ENCODE measurements at places on chromosomes 3 and 15.
A peak's percentile ranks its signal among the peaks of the same experiment; 100 is the strongest.

DNA sequence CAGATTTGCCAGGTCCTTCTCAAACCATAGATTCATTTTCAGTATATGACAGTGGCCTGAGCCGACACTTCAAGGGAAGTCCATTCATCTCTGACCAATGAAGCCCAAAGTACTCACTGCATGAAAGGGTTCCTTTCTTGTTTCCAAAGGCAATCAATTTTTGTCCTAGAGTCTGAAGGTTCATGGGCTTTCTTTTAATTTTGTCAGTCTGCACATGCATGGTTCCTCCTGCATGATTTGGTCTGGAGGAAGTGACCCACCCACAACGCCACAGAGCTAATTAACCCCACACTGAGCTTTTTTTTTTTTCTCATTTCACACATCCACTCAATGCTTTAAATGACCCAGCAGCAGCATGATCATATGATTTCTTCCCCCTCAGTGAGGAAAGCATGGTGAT, 216.4 kb downstream of the TIGIT start:
- no peak for DNase-seq

DNA sequence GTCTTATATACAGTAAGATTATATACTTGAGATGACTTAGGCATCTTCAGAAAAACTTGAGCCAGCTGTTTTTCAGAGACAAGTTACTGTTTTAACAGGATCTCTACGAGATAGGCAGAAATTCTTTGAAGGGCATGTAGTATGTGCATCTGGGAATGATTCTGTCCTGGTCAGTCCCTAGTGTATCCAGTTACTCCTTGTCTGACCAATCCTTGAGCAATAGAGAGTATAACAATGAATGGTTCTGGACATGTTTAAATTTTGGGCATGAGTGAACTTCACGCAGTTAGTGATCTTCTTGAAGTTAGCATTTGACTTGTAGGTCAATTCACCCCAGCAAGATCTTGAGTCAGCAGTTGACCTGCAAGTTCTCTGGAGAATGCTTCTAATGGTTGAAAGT, 24.7 kb upstream of the HHLA2 start:
- no peak for DNase-seq

- DNase-seq: no peak
Measured at GRCh38 chr3:61915296-61915695, 353.9 kb downstream of the PTPRG start.

- no peak for DNase-seq
Measured at GRCh38 chr3:12316729-12317351, 28.0 kb downstream of the PPARG start.

DNA sequence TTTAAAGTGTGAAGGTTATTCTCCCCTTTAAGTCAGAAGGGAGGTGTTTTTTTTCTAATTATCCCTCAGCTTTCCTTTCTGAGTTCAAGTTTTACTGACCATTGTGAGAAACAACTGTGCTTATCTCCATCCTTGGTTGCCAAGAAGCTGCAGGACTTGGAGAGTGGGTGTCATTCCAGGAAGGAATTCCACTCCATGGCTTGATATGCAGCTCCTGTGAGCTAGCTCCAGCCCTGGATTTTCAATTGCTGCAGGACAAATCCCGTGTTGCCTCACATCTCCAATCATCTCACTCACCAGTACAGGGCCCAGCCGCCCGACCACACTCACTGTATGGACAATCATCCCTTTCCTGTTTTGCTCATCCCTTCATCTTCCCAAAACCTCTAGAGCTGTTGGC, 122.5 kb downstream of the IGSF11 start:
- no peak for DNase-seq

GRCh38 chr3:187748050-187748481, 2.8 kb upstream of the BCL6 start:
- peak; percentile 86 for DNase-seq

DNA sequence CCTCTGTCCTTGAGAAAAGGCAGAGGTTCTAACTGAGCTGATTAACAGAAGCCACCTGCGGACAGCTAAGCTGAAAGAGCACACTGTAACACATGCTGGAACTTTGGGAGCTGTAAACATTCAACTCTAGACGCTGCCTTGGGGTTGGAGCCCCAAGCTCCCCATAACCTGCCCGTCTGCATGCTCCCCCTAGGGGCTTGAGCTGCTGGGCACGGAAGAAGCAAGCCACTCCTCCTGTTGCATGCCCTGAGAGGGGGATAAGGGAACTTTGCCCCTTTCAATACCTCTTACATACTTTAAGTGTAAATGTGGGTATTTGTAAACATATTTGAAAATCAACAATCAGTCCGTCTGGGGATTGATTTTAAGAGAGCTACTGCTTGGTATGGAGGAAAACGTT, 188.4 kb downstream of the ADAMTSL3 start:
- no peak for DNase-seq

DNA sequence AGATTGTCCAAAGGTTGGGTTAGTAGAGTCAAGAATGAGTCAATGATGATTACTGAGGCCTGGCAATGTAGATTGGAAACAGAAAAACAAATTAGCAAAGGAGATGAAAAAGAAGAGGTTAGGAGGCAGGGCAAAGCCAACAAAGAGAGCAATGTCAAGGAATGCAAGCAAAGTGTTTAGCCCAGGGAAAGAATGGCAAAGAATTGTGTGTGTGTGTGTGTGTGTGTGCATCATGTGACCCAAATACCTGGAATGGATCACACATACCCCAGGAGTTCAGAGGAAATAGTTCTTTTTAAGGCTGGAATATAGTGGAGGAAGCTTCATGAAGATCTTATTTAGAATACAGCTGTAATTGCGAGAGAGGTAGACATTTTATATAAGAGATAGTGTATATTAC, 831.7 kb upstream of the ARPP21 start:
- no peak for DNase-seq

DNA sequence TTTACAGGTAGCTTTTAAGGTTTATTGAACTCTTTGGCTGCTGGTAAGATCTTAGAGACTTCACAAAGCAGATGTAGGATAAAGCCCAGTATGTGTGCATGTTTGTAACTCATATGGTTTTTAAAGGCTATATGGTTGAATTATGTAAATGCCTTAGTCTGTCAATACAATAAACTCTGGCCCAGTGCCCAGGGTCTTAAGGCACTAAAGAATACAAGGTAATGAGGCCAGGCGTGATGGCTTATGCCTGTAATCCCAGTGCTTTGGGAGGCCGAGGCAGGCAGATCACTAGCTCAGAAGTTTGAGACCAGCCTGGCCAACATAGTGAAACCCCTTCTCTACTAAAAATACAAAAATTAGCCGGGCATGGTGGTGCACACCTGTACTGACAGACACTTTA, 170.3 kb upstream of the CGNL1 start:
- DNase-seq: no peak

GRCh38 chr3:47385007-47385406, 4.2 kb downstream of the PTPN23 start:
- no peak for DNase-seq

- DNase-seq: no peak
Measured at GRCh38 chr3:158710601-158711000, 21.7 kb downstream of the RARRES1 start.

- DNase-seq: no peak
Measured at GRCh38 chr15:92323525-92323924, 70.2 kb upstream of the ST8SIA2 start.

DNA sequence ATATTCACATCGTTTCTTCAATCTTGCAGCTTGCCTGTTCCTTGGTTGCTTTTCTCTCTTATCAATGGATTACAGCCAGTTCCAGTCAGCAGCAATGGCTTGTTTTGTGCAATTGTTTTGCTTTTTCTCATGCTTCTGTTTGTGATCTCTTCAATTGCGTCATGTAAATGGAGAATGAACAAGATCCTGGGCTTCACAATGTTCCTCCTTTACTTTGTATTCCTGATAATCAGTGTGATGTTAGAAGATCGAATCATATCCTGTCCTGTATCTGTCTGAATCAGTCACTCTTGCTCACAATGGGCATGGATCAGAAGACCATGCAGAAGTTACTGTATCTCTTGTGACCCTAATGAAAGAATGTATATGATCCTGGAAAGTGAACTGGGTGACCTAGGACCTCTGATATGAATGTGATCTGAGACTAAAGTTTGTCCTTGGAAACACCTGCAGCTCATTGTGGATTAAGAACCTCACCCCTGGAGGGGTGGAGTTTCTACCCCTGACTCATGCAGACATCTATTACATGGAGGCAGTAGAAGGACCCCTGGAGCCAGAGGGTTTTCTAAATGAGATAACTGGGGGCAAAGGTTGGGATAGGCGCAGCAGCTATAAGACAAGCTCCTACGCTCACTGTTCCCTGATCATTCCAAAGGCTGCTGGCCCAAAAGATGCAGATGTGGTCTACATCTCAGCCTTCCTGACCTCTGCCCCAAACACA, 32.2 kb downstream of the SLC24A1 start:
- DNase-seq: no peak

DNA sequence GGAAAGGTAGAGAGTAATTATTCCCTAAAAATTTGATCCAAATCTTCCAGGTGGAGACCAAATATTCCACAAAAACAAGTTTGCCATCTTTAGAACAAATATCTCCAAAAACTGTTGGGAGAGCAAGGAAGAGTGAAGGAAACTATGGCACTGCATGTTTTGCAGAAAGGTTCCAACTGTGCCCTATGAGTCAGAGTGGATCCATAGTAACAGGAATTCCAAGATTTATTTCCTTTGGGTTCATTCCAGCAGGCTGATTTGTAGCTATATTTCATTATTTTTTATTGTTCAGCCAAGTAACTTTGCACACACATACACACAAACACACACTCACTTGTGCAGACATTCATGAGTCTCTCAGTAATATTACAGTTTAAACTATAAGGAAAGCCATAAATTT, 459.7 kb upstream of the EPHA6 start:
- no peak for DNase-seq

DNA sequence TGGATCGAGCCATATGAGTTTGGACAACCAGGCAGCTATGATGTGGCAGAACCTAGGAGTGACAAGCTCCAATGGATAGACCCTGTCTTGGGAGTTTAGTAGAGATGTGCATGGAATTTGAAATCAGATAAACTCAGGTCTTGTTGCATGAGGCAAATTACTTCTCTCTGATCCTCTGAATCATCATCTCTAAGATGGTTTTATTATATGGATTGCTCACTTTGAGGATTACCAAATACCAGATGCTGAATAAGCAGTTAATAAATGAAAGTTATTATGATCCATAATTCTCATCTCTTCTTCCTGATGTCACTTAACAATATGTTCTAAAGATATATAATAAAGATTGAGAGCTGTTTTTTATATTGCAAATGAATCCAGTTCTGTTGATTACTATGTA, 622.2 kb downstream of the NTRK3 start:
- no peak for DNase-seq

DNA sequence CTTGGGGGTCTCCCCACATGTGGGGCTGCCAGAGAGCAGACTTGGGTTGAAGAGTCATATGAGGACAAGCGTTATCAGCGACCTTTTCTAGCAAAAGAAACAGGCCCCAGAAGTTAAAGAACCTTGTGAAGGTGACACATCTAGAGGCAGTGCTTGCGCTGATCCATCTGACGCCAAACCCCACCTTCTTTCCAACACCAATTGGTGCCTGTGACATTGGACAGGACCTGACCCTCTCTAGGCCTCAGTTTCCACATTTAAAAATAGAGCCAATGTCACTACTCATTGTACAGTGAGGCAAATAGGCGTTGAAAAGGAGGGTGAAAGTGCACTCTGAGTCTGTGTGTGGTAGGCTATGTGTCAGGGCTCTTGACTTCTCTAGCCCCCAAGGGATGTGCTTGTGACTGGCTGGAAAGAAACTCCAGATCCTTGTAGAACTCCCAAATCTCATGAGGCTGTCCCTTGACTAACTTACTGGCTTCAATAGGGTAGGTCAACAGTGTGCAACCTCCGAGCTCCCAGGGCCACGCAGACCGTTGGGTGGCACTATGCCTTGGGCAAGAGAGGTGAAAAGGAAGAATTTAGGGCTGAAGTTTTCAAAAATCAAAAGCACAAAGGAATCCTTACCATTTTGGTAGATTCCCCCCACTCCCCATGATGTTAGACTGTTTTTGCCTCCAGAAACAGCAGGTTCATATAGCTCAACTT, 666 bp upstream of the FAM219B start:
- DNase-seq: peak; percentile 4

DNA sequence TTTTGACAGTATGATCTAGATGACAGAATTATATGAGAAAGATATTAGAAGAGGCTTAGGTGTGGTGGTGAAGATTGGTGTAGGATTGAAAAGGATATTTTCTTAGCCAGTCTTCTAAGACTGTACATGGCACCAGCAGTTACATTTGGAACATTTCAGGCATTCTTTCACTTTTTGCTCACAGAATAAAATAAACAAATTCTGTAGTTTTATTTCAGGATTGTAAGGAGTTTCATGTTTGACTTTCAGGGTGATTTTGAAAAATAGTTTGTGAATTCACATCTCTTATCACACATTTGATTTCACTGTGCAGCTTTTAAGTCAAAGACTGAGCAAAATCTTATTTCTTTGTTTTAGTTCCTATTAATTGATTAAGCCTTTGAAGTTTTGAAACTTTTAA, 27.1 kb downstream of the DNAJC13 start:
- no peak for DNase-seq

DNA sequence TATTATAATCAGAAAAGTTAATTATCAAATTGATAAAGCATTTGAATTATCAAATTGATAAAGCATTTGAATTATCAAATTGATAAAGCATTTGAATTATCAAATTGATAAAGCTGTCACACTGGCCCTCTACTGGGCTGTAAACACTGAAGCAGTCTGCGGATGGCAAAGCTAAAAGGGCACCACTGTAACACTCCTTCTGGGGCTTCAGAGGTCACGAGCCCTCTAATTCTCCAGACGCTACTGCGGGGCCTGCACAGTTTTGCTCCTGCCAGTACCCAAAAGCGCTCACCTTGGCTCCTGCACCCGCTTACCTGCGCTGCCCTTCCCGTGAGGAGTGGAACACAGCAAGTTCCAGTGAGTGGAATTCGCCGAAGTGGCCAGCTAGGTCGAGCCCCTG, 409.0 kb upstream of the KCNMB2 start:
- no peak for DNase-seq

GRCh38 chr15:91496754-91497691, 356.5 kb upstream of the SLCO3A1 start:
- no peak for DNase-seq

DNA sequence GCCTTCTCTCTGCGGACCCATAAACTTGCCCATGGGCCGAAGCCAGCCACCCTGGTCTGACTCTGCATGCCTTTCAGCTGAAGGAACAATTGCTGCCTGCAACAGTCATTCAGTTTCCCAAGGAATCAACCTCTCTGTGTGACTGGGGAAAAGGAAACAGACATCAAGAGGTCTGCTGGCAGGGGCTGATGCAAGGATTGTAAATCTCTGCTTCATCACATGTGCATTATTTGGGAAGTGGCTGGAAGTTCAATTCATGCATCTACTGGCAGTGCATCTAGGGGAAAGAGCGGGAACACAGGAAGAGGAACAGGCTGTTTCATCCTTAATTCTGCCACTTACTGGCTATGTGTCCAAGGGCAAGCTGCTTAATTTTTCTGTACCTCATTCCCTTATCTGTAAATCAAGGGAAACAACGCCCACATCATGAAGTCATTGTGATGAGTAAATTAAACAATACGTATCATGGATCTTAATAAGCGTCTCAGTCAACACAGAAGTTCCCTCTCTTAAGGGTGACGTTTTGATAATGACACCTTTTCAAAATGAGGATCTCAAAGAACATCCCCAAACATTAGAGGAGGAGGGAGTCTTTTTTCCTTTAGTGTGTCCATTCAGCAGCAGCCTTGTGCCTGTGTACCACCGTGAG, 17.4 kb upstream of the ADPGK start:
- DNase-seq: peak; percentile 31

GRCh38 chr3:101638261-101638745, 38.6 kb downstream of the ZBTB11 start:
- DNase-seq: no peak

- no peak for DNase-seq
Measured at GRCh38 chr3:184645336-184645735, 66.5 kb downstream of the MAGEF1 start.

- DNase-seq: no peak
Measured at GRCh38 chr3:29201604-29202003, 79.3 kb upstream of the RBMS3 start.
